ENCODE measurements at places on chromosomes 1 and 21. TPM values are rescaled to one million over a fixed set of nuclear protein-coding genes. Genes with fewer than 3 reads are reported as not detected.

DNA sequence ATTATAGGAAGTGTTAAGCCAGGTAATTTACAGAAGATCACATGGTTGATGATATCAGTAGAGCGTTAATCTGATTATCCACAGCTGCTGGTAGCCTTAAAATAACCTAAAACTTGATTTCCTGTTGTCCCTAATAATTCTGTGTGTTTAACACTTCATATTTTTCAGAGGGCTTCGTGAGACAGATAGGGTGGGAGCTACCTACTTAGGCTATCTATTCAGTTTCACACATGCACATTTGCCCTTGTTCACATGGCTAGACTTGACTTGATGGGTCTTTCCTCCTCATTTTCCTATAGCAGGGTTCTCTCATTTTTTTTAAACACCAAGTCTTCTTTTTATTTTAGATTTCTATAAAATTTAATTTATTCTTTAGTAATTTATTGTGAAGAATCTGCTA lies 11.0 kb downstream of the BACH1 start:
- no peak overlapping the region for H3K4me3 ChIP-seq
- H3K27ac ChIP-seq, result no peak overlapping the region
- H3K36me3 ChIP-seq, result no peaks in the 10 kb centered on the region
- H3K4me1 ChIP-seq, result peaks cover 6% of the 10 kb centered on the region

DNA sequence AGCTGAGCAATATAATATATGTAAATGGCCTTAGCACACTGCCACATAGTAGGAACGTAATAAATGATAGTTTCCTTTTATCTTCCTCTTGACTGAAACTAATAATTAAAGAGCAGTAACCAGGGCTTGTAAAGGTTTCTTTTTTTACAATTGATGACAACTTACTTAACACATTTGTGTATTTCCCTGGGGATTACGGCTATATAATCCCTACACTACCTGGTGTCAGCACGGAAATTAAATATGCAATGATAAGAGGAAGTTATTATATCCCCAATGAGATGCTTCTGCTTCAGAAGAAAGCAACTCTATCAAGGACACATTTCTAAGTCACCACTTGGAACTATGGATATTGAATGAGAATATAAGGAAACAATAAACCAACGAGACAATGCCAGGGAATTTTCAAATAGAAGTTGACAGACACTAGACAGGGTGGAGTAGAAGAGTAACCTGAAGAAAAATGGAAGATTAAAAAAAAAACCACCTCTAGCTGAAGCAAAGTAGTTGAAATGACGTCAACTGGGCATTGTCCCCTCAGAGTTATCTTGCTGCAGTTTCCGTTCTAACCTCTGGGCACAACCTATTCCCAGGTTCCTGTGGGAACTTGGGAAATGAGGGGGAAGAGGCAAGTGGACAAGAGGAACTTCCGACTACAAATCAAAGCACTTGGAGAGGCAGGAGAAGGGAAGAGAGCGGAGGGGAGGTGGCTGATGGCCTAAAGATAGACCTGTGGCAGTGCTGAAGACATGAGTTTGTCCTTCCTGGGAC lies 66.5 kb downstream of the PLPP3 start:
- H3K27me3 ChIP-seq, result no peaks in the 10 kb centered on the region
- H3K4me1 ChIP-seq, result peaks cover 84% of the 10 kb centered on the region
- DNase-seq, result no peak
- H3K4me3 ChIP-seq, result no peak overlapping the region
- no peak overlapping the region for H3K27ac ChIP-seq

Gene CD247
- 2.9 TPM for total RNA-seq

Gene GJB3
- 123 TPM for total RNA-seq

Gene GUCA2A
- not detected for total RNA-seq

DNA sequence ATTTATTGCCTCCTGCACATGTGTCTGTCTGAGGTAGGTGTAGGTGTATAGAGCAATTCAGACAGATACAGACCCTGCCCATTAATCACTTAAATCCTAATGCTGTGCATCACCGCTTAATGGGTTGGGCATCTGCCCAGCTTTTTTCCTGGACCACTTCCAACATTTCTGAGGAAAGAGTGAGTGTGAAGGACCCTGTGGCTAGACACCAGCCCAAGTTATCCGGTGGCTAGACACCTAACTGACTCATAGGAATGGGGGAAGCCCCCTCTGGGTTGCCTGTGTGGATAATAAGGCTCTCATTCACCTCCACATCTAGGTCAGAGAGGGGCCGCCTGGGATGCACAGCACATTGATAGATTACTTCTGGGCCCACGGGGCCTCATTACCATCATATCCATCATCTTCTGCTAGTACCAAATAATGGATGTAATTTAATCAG lies 121.1 kb upstream of the RAVER2 start:
- no peak for DNase-seq
- no peaks in the 10 kb centered on the region for H3K36me3 ChIP-seq
- no peak overlapping the region for H3K27ac ChIP-seq
- no peaks in the 10 kb centered on the region for H3K27me3 ChIP-seq
- H3K4me3 ChIP-seq, result no peak overlapping the region

GRCh38 chr1:245968775-245969174 lies 538.3 kb downstream of the SMYD3 start:
- H3K27me3 ChIP-seq, result no peaks in the 10 kb centered on the region
- H3K36me3 ChIP-seq, result no peaks in the 10 kb centered on the region
- H3K4me3 ChIP-seq, result no peak overlapping the region
- DNase-seq, result no peak

GRCh38 chr1:26031611-26032220 lies 10.1 kb downstream of the EXTL1 start:
- no peak overlapping the region for H3K4me3 ChIP-seq
- DNase-seq, result no peak
- H3K27me3 ChIP-seq, result no peaks in the 10 kb centered on the region
- no peaks in the 10 kb centered on the region for H3K36me3 ChIP-seq
- H3K27ac ChIP-seq, result no peak overlapping the region

DNA sequence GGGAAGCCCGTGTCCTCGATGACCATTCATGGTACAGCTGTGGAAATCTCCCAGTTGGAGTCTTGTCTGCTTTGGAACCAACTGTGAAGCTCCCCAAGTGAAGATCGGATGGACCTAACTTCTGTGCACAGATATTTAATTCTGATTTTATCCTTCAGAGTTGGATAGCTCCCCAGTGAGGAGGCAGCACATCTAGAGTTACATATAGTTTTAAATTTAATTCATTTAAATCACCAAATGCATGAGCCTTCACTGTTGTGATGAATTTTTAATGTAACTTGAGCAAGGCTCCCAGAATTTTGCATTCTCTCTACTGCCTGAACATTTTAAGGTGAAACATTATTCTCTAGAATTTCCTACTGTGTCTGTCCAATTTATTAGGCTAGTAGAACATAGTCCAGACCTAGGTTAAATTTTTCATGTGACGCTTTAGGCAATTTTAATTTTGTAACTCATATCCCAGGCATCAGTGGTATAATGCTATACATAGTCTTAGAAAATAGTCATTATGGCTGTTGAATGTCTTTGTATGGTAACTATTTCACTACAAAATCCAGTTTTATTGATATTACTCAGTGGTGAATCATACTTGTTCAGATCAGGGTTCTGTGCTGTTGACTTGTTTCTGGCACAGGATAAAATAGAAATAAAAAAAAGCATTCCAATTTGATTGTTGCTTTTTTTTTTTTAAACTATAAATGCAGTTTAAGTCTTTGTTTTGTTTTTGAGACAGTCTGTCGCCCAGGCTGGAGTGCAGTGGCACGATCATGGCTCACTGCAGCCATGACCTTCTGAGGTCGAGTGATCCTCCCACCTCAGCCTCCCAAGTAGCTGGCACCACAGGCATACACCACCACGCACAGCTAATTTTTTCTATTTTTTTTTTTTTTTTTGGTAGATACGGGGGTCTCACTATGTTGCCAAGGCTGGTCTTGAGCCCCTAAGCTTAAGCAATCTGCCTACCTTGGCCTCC lies 66.9 kb downstream of the PRDM2 start:
- no peak overlapping the region for H3K4me3 ChIP-seq
- no peaks in the 10 kb centered on the region for H3K27me3 ChIP-seq
- H3K27ac ChIP-seq, result no peak overlapping the region
- H3K36me3 ChIP-seq, result no peaks in the 10 kb centered on the region
- no peak for DNase-seq

DNA sequence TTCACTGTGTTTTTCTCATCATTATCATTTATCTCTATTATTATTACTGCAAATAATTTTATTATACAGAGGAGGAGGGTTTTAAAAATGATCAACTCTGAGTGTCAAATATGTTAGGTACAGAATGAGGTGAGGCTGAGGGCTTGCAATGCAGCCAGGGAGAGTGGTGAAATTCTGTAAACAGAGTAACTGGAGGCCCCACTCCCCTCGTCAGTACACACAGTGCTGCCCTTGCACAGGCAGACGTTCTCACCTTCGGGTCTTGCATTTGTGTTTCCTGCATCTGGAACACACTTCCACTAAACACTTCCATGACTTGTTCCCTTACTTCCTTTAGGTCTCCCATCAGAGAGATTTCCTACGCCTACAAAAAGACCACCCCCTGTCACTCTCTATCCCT lies 24.3 kb upstream of the COA6 start:
- DNase-seq, result no peak
- H3K36me3 ChIP-seq, result no peaks in the 10 kb centered on the region
- no peak overlapping the region for H3K27ac ChIP-seq

DNA sequence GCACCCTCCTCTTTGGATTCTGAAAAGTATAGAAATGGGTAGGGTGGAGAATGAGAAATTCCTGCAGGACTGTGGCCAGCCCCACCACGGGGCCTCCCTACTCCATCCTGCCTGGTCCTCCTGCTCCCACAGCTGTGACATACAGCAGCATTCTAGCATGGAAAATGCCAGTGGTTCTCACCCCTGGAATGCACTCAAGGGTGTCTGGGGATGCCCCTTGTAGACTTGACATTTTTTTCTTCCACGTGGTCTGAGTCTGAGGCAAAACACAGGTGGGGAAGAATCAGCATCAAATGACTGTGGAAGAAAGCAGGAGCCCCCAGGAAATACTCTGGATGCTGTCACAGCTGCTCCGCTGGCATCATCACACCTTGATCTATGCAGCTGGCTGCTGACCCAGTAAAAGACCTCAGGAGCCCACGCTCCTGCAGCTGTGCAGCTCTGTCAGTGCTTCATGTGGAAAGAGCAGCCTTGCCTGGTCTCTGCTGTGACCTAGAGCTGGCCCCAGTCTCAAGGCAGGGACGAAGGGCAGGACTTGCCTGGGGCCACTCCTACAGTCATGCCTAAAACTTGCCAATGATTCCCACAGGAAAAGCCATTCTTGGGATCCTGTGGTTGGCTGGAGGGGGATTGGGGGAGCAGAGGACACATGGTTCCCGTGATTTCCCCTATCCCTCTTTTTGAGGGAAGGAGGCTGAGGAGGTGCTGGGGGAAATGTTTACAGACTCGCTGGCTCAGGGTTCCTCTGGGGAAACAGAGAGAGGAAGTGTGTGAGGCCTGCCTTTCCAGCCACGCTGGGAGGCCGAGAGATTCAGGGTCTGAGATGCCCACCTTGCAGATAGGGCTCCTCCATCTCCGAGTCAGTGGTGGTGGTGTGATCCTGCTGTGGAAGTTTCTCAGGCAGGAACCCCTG lies 10.8 kb upstream of the A3GALT2 start:
- peak overlapping the region; percentile 89 for H3K27ac ChIP-seq
- H3K4me3 ChIP-seq, result no peak overlapping the region
- H3K36me3 ChIP-seq, result peaks cover 42% of the 10 kb centered on the region
- H3K4me1 ChIP-seq, result peaks cover 96% of the 10 kb centered on the region
- H3K27me3 ChIP-seq, result no peaks in the 10 kb centered on the region

- H3K36me3 ChIP-seq, result no peaks in the 10 kb centered on the region
- no peak overlapping the region for H3K4me3 ChIP-seq
- peaks cover 22% of the 10 kb centered on the region for H3K4me1 ChIP-seq
- no peak overlapping the region for H3K27ac ChIP-seq
- no peak for DNase-seq
- no peaks in the 10 kb centered on the region for H3K27me3 ChIP-seq
Measured at GRCh38 chr1:234495231-234495990, 16.4 kb upstream of the TARBP1 start.

Gene RSPH1
- total RNA-seq, result 0.19 TPM

Gene KCNK2
- total RNA-seq, result 0.23 TPM

Gene TMEM52
- 2.8 TPM for total RNA-seq

Gene TAS1R1
- not detected for total RNA-seq

Gene LMX1A
- total RNA-seq, result 0.67 TPM

Gene LYST
- 18.8 TPM for total RNA-seq

- H3K27ac ChIP-seq, result peak overlapping the region; percentile 68
- H3K27me3 ChIP-seq, result no peaks in the 10 kb centered on the region
- H3K4me1 ChIP-seq, result peaks cover 47% of the 10 kb centered on the region
- DNase-seq, result no peak
- peak overlapping the region; percentile 63 for H3K4me3 ChIP-seq
- H3K36me3 ChIP-seq, result no peaks in the 10 kb centered on the region
Measured at GRCh38 chr1:145960468-145961108, 2.8 kb upstream of the LIX1L start.

Gene GPR25
- total RNA-seq, result not detected

Gene OPTC
- not detected for total RNA-seq

- H3K27ac ChIP-seq, result no peak overlapping the region
- H3K4me3 ChIP-seq, result no peak overlapping the region
- H3K36me3 ChIP-seq, result no peaks in the 10 kb centered on the region
- no peaks in the 10 kb centered on the region for H3K27me3 ChIP-seq
Measured at GRCh38 chr1:77768006-77768405, 8.4 kb upstream of the USP33 start.

DNA sequence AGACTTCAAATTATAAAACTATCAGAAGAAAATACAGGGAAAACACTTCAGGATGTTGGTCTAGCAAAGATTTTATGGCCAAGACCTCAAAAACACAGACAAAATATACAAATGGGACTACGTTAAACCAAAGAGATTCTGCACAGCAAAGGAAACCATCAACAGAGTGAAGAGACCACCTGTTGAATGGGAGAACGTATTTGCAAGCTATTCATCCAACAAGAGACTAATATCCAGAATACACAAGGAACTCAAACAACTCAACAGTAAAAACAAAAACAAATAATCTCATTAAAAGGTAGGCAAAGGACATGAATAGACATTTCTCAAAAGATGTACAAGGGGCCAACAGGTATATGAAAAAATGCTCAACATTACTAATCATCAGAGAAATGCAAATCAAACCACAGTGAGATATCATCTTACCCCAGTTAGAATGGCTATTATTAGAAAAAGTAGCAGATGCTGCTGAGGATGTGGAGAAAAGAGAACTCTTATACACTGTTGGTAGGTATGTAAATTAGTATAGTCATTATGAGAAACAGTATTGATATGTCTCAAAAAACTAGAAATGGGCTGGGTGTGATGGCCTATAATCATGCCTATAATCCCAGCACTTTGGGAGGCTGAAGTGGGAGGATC lies 112.6 kb downstream of the LRIG2 start:
- no peak overlapping the region for H3K27ac ChIP-seq
- H3K4me1 ChIP-seq, result no peaks in the 10 kb centered on the region
- H3K27me3 ChIP-seq, result no peaks in the 10 kb centered on the region

GRCh38 chr1:82829527-82829926 lies 1028.8 kb downstream of the ADGRL2 start:
- H3K27me3 ChIP-seq, result no peaks in the 10 kb centered on the region
- H3K4me3 ChIP-seq, result no peak overlapping the region
- H3K4me1 ChIP-seq, result no peaks in the 10 kb centered on the region
- H3K27ac ChIP-seq, result no peak overlapping the region
- no peaks in the 10 kb centered on the region for H3K36me3 ChIP-seq
- no peak for DNase-seq

Data from esophagus squamous epithelium (tissue), 5 donors.